Spinal cord (tissue), 10 donors: ENCODE measurements at places on chromosomes 6 and 20. TPM values are rescaled to one million over a fixed set of nuclear protein-coding genes. Genes with fewer than 3 reads are reported as not detected.

DNA sequence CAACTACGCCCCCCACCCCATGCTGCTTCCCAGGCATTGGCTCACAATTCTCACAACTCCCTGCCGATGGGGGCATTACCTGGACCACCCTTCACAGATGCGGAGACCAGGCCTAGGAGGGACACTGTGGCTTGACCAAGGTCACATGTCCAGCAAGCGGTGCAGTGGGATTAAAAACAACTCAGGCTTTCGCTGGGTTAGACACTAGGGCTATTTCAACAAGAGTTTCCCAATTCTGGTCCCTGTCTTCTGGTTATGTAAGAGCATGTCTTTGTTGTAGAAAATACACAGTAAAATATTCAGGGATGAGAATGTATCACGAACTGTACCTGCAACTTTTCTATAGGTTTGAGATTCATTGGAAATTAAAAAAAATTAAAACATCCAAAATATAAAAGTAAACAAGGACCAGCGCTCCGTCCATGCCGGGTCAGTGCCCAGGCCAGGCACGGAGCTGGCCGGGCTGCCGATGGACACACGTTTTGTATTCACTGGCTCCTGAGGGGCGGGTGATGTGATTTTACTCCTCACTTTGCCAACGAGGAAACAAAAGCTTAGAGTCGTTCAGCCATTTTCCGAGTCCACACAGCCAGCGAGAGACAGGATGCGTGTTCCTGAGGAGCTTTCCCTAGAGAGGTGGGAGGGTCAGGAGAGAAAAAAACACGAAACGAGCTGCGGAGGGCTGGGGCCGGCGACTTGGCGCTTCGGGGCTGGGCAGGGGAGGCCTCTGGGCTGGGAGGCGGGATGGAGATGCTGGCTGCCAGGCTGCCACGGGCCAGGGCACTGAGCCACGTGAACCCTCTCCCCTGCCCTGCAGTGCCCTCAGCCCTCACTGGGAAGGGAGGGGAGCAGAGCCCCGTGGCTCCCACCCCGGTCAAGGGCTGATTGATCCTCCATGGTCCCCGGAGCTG is 17.1 kb upstream of the VSTM2L start:
- H3K27ac ChIP-seq = no peak overlapping the region
- no peak overlapping the region for H3K4me3 ChIP-seq
- peaks cover 40% of the 10 kb centered on the region for H3K4me1 ChIP-seq

Gene SLC32A1
- 18.5 TPM for total RNA-seq

- DNase-seq = no peak
- no peak overlapping the region for H3K27ac ChIP-seq
- no peaks in the 10 kb centered on the region for H3K36me3 ChIP-seq
- no peaks in the 10 kb centered on the region for H3K4me1 ChIP-seq
- H3K4me3 ChIP-seq = no peak overlapping the region
- no peaks in the 10 kb centered on the region for H3K27me3 ChIP-seq
These were observed 13.3 kb upstream of the PRIM2 start for GRCh38 chr6:57303931-57304681.

GRCh38 chr20:41453010-41453950 is 86.7 kb upstream of the EMILIN3 start:
- H3K36me3 ChIP-seq = peaks cover 43% of the 10 kb centered on the region
- no peak overlapping the region for H3K27ac ChIP-seq
- H3K27me3 ChIP-seq = no peaks in the 10 kb centered on the region
- no peaks in the 10 kb centered on the region for H3K4me1 ChIP-seq
- DNase-seq = no peak
- H3K4me3 ChIP-seq = no peak overlapping the region

DNA sequence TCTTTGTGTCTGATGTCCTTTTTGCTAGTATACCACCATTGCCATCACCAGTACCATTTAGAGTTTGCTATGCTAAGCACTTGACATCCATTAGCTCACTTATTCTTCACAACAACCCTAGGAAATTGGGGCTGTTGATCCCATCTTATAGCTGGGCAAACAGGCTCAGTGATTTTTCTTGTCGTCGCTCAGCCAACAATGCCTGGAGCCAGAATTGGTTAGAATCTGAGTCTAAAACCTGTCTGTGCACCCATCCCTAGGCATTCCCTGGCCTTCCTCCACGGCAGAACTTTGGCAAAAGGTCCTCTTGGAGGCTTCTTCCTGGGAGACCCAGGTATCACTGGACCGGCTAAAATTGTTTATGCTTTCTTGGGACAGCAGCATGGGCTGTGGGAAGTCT is 20.9 kb downstream of the PHF20 start:
- no peaks in the 10 kb centered on the region for H3K27me3 ChIP-seq
- H3K27ac ChIP-seq = no peak overlapping the region
- peaks cover 4% of the 10 kb centered on the region for H3K4me1 ChIP-seq

Gene CEP57L1
- total RNA-seq = 47.3 TPM

Gene ELOVL4
- total RNA-seq = 11.0 TPM

GRCh38 chr20:38961530-38962043 is 557 bp upstream of the DHX35 start:
- H3K4me1 ChIP-seq = peaks cover 8% of the 10 kb centered on the region
- peak overlapping the region; percentile 86 for H3K27ac ChIP-seq
- DNase-seq = peak; percentile 7
- peak overlapping the region; percentile 73 for H3K4me3 ChIP-seq

DNA sequence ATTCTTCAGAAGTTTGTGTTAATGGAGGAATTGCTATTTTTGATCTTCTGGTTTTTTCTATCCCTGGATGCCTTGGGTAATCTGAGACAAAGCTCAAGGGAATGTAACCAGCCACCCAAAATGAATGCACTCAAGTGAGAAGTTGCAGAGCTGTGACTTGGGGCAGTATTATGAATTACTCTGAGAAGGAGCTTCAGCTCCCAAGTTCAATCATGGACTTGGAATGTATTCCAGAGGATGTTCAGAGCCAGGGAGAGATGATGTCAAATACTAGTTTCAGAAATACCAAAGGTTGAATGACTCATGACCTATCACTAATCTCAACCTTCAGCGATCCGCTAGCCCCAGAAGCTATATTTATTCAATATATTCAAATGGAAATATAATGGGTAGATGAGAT is 375.2 kb upstream of the PLCB4 start:
- H3K27ac ChIP-seq = no peak overlapping the region
- no peaks in the 10 kb centered on the region for H3K4me1 ChIP-seq
- H3K36me3 ChIP-seq = no peaks in the 10 kb centered on the region
- H3K27me3 ChIP-seq = no peaks in the 10 kb centered on the region

- no peaks in the 10 kb centered on the region for H3K27me3 ChIP-seq
- DNase-seq = peak; percentile 30
- H3K36me3 ChIP-seq = no peaks in the 10 kb centered on the region
- no peaks in the 10 kb centered on the region for H3K4me1 ChIP-seq
- no peak overlapping the region for H3K4me3 ChIP-seq
These were observed 373.8 kb upstream of the MMS22L start for GRCh38 chr6:97656706-97657350.

GRCh38 chr20:48632825-48633619 is 194.8 kb downstream of the PREX1 start:
- H3K27me3 ChIP-seq = no peaks in the 10 kb centered on the region
- no peaks in the 10 kb centered on the region for H3K4me1 ChIP-seq
- H3K27ac ChIP-seq = no peak overlapping the region
- H3K36me3 ChIP-seq = peaks cover 89% of the 10 kb centered on the region
- no peak for DNase-seq

- H3K4me1 ChIP-seq = no peaks in the 10 kb centered on the region
- H3K27me3 ChIP-seq = no peaks in the 10 kb centered on the region
- H3K4me3 ChIP-seq = no peak overlapping the region
- no peak overlapping the region for H3K27ac ChIP-seq
- no peaks in the 10 kb centered on the region for H3K36me3 ChIP-seq
These were observed 270.3 kb downstream of the LAMA2 start for GRCh38 chr6:129153257-129153656.

Gene CFAP61
- total RNA-seq = 4.0 TPM

GRCh38 chr6:96610019-96610418 is 47.1 kb downstream of the FHL5 start:
- H3K4me1 ChIP-seq = no peaks in the 10 kb centered on the region
- no peak for DNase-seq
- H3K4me3 ChIP-seq = no peak overlapping the region
- H3K27ac ChIP-seq = no peak overlapping the region
- H3K27me3 ChIP-seq = no peaks in the 10 kb centered on the region

GRCh38 chr6:41878246-41878645 is 16.9 kb downstream of the USP49 start:
- no peak overlapping the region for H3K4me3 ChIP-seq
- no peaks in the 10 kb centered on the region for H3K4me1 ChIP-seq
- no peak overlapping the region for H3K27ac ChIP-seq
- no peaks in the 10 kb centered on the region for H3K27me3 ChIP-seq
- H3K36me3 ChIP-seq = no peaks in the 10 kb centered on the region

DNA sequence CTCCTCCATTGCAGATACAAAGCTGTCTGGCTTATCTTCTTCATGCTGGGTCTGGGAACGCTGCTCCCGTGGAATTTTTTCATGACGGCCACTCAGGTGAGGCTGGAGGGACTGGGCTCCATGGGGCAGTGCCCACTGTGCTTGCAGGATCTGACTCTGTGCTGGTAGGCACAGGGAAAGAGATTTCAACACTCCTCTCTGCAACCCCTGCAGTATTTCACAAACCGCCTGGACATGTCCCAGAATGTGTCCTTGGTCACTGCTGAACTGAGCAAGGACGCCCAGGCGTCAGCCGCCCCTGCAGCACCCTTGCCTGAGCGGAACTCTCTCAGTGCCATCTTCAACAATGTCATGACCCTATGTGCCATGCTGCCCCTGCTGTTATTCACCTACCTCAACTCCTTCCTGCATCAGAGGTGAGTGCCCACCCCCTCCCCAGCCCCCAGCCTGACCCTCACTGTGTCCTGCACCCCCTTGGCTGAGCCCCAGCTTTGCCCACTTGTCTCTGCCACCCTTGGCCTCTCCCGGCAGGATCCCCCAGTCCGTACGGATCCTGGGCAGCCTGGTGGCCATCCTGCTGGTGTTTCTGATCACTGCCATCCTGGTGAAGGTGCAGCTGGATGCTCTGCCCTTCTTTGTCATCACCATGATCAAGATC is 6.1 kb downstream of the SLC29A1 start:
- H3K27me3 ChIP-seq = no peaks in the 10 kb centered on the region
- no peak overlapping the region for H3K4me3 ChIP-seq
- no peak overlapping the region for H3K27ac ChIP-seq
- DNase-seq = no peak
- peaks cover 47% of the 10 kb centered on the region for H3K36me3 ChIP-seq

DNA sequence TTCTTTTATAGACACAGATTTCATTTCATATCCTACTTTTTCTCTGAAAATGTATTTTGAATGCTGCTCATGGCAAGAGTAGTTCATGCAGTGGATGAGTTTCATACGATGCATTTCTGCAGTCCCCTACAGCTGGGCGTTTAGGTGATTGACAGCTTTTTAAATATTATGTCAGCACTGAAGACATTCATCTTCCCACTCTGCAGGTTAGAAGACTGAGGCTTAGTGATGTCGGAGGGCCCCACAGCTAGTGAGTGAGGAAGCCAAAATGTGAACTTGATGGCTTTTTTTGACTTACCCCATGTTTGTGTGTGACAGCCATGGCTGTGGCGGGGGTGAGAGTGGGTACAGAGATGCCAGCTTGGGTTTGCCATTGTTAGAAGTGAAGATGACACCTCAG is 33.5 kb downstream of the MYH7B start:
- no peak overlapping the region for H3K4me3 ChIP-seq
- no peaks in the 10 kb centered on the region for H3K27me3 ChIP-seq
- no peak for DNase-seq
- H3K4me1 ChIP-seq = peaks cover 21% of the 10 kb centered on the region
- peaks cover 43% of the 10 kb centered on the region for H3K36me3 ChIP-seq

Gene ZC2HC1B
- total RNA-seq = 0.17 TPM

- H3K27ac ChIP-seq = no peak overlapping the region
- no peak for DNase-seq
- H3K27me3 ChIP-seq = peaks cover 9% of the 10 kb centered on the region
- H3K4me3 ChIP-seq = no peak overlapping the region
- H3K36me3 ChIP-seq = no peaks in the 10 kb centered on the region
These were observed 258.1 kb downstream of the TAF4 start for GRCh38 chr20:61807471-61808160.

Gene ZSCAN31
- 17.4 TPM for total RNA-seq

GRCh38 chr6:33061987-33062386 is 11.5 kb downstream of the HLA-DPA1 start:
- no peaks in the 10 kb centered on the region for H3K27me3 ChIP-seq
- H3K4me3 ChIP-seq = no peak overlapping the region
- H3K27ac ChIP-seq = no peak overlapping the region
- no peaks in the 10 kb centered on the region for H3K4me1 ChIP-seq
- H3K36me3 ChIP-seq = no peaks in the 10 kb centered on the region

Gene MACROD2
- 25.8 TPM for total RNA-seq

Gene CALHM4
- 0.22 TPM for total RNA-seq

DNA sequence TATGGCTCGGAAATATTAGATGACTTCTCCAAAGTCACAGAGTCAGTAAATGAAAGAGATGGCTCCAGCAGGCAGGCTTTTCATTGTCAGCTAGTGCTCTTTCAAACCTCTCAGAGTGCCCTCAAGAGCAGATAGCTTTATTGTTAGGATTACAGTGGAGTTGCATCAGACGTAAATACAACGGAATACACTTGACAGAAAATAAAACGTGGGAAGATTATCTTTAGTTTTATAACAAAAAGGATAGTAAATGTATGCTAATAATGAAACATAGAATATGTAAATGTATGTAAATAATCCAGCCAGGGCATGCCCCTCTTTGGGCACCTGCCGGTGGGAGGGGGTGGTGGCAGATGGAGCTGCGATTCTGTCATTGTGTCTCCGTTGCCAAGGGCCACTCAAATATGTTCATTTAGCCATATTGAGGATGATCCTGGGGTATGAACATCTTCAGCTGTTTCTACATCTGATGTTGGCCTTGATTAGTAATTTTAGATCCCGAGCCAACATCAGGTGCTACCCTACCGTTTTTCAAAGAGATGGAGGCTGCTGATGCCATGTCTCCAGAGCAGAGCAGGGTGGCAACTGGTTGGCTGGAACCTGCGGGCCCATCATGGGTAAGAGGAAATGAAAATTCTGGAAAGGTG is 358.3 kb upstream of the SULF2 start:
- H3K4me1 ChIP-seq = peaks cover 20% of the 10 kb centered on the region
- no peak for DNase-seq
- H3K27ac ChIP-seq = no peak overlapping the region
- H3K4me3 ChIP-seq = no peak overlapping the region

Gene RHAG
- 2.4 TPM for total RNA-seq
